Breast epithelium (tissue), 4 donors: ENCODE measurements at places on chromosomes 1 and 21.

GRCh38 chr1:169896013-169896412 is 2.3 kb upstream of the SCYL3 start:
- DNase-seq = no peak

GRCh38 chr21:45838634-45839033 is 142.9 kb upstream of the COL6A1 start:
- DNase-seq = no peak

GRCh38 chr1:156814571-156815260 is 1.9 kb downstream of the SH2D2A start:
- DNase-seq = no peak

DNA sequence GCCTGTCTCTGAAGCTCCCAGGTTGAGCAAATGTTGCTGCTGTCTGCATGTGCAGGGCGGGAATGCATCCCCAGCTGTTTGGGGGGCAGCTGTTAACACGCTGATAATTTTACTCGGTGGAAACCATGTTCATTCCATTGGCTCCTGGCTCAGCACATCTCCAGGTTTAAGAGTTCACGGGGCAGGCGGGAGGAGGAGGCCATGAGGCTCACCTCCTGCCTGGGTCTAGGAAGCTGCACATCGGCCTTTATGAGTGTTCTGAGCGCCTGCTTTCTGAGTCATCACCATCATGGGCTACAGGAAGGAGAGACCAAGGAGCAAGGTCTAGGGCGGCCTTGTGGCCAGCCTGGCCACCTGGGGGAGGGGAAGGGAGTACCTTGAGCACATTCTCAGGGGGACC is 29.7 kb downstream of the AJAP1 start:
- no peak for DNase-seq

DNA sequence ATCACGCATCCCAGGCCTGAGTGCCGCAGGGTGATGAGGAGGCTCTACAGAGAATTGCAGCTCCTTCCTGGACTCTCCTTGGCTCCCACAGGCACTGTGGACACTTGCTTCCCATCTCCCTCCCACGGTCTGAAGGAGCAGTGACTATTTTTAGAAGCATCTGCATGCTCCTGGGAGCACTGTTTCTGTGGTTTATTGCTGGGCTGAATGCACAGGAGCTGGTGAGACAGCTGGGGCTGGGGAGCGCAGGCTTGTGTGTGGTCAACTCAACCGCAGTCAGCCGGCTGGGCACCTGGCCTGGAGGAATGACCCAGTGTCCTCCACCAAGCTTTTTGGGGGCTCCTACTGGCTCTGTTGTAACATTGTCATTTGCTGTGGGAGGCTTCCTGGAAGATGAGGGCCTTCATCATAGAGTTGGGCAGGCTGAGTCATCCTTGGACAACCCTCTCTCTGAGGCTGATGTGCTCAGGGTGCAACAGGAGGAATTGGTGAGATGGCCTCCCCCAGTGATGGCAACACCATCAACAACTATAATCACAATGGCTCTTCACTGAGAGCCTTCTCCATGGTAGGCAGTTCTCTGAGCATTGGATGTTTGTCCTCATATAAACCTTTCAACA is 1.7 kb downstream of the NFASC start:
- no peak for DNase-seq

DNA sequence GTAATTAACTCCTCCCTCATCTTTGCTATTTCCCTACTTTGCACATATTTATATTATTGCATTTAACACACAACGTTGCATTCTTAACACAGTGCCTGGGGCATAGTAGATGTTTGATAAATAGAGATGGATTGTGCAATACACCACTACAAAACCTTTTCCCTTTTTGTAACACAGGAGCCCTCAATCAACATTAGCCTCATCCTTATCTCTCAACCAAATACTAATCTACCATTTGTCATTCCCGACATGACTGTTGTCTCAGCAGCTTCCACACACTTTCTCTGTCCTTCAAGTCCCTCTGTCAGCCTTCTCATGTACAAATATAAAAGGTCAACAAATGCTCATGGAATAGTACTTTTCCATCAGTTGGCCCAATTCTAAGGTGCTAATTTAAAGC is 78.9 kb upstream of the KCNK2 start:
- DNase-seq = no peak
